ENCODE measurements at places on chromosomes 4 and X. TPM values are rescaled to one million over a fixed set of nuclear protein-coding genes. Genes with fewer than 3 reads are reported as not detected.

FAM149A gene
- total RNA-seq: 1.4 TPM

FRMPD4 gene
- total RNA-seq: not detected

NPFFR2 gene
- total RNA-seq: not detected

GRK4 gene
- total RNA-seq: 2.4 TPM

TCP11X2 gene
- total RNA-seq: not detected

PARM1 gene
- not detected for total RNA-seq

DCAF8L2 gene
- not detected for total RNA-seq

KLHL4 gene
- not detected for total RNA-seq

MAGEC3 gene
- not detected for total RNA-seq

Data from activated naive CD8-positive, alpha-beta T cell treated with anti-CD3 and anti-CD28 coated beads, Interleukin-2, amount 10 ng/mL, durations not matched to agents 7 days and 5 days (primary cell).